AG10803 (cell line): ENCODE measurements at places on chromosomes 4 and X.

- no peak for DNase-seq
Measured at GRCh38 chr4:15242021-15242420, 185.8 kb upstream of the C1QTNF7 start.

- DNase-seq = no peak
Measured at GRCh38 chr4:11263208-11263607, 165.5 kb downstream of the HS3ST1 start.

GRCh38 chr4:105267280-105267679, 120.6 kb downstream of the TET2 start:
- DNase-seq = no peak

DNA sequence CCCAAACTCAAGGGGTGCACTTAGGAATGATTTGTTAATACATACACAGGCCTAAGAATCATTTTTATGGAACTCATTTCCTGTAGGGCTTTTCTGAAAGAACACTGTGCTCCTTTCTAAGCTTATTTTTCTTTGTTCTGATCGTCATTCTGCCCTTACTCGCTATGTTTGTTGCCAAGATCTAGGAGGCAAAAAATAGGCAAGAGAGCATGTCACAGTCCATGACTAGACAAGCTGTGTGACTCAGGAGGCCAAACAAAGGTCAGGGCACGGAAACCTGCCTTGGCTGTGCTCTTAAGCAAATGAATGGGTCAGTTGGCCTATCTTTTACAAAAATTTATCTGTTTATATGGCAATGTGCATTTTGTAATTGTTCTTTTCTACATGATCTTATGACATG, 42.5 kb upstream of the C1GALT1C1 start:
- DNase-seq = peak; percentile 76

DNA sequence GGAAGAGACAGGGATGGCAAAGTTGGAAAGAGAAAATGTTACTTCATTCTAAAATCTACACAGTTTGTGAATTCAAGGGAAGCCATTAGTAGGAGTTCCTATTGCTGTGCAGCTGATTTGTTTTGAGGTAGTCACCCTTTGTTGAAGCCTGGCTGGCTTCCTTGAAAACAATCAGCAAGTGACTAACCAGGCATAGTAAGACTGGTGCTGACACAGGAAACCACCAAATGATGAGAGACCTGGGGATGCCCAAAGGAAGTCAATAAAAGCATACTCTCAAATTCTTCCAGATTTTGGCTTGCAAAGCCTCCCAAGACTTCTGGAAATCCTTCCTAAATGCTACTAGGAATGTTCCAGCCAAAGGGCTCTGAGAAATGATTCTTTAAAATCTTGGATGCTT, 23.9 kb upstream of the PRDM8 start:
- DNase-seq = peak; percentile 85

DNA sequence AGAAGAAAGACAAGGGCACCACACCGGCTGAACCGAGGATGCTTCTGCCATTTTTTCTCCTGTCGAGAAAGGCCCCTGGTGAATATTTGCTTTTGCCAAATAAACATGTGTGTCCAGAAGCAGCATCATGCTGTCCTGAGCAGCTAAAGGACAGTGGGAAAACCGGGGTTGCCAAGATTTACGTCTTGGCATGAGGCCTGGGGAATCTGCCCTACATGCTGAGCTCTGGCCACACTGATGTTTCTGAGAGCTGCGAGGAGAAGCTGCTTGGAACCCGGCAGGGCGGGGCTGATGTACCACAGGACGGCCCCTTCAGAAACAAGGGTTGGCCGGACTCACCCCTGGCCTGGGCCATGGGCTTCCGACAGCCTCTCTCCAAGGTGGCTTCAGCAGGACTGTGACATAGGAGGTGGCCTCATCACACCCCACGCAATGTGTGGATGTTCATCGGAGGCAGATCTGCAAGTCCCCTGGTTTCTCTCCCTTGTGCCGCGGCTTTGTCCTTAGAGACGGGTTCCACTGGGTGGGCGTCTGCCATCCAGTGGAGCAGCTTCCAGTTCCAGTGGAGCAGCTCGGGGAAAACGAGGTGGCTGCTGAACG, 42.2 kb upstream of the SORCS2 start:
- no peak for DNase-seq

- no peak for DNase-seq
Measured at GRCh38 chr4:136442447-136442846, 1089.8 kb downstream of the PCDH18 start.

- no peak for DNase-seq
Measured at GRCh38 chr4:124863040-124863545, 150.6 kb upstream of the ANKRD50 start.

- no peak for DNase-seq
Measured at GRCh38 chrX:110157444-110157843, 154.5 kb downstream of the TMEM164 start.

DNA sequence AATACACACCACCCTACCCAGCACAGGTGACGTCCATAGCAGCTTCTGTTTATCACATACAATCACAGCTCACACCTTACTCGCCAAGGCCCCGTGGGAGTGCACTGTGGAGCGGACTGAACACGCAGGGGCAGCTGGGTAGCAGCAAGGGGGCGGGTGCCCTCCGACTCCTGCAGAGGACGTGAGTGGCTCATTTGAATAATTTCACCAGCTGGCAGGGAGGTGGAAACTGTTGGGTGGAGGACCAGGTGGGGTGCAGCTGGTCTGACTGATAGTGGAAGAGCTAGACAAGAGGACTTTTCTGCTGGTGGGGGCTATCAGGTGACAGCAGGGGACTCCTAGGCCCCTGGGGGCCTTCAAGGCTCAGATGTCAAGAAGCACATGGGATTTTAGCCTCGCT, 16.3 kb downstream of the MAN2B2 start:
- no peak for DNase-seq

- no peak for DNase-seq
Measured at GRCh38 chr4:4532371-4533154, 9.3 kb downstream of the STX18 start.

GRCh38 chr4:70511365-70511764, 7.0 kb upstream of the AMTN start:
- no peak for DNase-seq

- no peak for DNase-seq
Measured at GRCh38 chr4:140092094-140092851, 61.7 kb downstream of the MAML3 start.

- no peak for DNase-seq
Measured at GRCh38 chr4:93617606-93618005, 210.9 kb upstream of the ATOH1 start.

DNA sequence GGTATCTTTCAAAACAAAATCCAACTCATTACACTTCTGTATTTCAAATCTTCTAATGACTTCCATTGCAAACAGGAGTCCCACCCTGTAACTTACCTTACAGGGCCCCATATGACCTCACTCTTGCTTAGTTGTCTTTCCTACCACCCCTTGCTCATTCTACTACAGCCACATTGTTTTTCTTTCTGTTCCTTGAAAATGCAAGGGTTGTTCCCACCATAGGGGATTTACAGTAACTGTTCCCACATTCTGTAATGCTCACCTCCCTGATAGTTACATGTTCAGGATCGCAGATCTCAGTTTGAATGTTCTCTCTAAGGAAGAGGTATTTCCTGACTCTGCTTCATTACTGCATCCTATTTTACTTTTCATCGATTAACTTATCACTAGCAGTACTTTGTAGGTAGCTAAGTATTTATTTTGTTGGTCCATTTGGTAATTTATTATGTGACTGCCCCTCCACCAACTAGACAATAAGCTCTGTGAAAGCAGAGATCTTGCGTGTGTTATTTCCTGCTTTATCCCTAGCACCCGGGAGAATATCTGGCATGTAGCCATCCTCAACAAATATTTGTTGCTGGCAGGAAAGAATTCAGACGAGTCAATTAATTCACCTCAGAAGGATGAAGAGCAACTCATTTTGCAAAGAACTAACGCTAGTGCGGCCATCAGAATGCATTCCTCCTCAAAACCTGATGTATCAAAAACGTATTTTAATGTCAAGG, 21.4 kb downstream of the MAOB start:
- peak; percentile 8 for DNase-seq

DNA sequence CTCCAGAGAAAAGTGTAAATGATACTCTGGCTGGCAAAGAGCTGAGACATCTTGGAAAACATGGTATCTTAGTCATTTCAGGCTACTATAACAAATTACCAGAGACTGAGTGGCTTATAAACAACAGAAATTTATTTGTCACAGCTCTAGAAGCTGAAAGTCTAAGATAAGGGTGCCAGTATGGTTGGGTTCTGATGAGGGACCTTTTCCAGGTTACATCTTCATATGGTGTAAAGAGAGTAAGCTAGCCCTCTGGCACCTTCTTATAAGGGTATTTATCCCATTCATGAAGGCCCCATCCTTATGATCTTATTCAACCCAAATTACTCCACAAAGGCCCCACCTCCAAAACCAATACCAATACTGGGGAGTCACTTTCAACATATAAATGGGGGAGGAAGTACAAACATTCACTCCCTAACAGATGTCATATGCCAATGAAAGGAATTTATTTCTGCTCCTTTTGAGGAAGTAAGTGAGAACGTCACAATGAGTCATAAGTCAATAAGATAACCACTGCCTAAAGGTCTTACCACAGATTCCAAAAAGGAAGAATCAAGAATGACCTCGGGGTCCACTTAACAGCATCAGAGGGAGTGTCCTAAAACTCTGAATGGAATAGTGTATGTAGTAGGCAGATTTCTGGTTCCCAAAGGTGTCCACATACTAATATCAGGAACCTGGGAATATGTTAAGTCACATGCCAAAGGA, 246.6 kb downstream of the OPHN1 start:
- peak; percentile 8 for DNase-seq

DNA sequence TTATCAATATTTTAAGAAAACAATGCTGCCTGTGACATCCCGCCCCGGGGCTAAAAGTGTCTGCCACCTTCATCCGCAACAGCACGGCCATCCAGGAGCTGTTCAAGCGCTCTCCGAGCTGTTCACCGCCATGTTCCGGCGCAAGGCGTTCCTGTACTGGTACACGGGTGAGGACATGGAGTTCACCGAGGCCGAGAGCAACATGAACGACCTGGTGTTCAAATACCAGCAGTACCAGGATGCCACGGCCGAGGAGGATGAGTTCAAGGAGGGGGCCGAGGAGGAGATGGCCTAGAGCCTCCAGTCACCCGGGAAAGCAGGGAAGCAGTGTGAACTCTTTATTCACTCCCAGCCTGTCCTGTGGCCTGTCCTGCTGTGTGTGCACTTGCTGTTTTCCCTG, 12.1 kb upstream of the KLHL13 start:
- no peak for DNase-seq

- no peak for DNase-seq
Measured at GRCh38 chr4:45472490-45472889, 651.4 kb downstream of the GABRG1 start.

DNA sequence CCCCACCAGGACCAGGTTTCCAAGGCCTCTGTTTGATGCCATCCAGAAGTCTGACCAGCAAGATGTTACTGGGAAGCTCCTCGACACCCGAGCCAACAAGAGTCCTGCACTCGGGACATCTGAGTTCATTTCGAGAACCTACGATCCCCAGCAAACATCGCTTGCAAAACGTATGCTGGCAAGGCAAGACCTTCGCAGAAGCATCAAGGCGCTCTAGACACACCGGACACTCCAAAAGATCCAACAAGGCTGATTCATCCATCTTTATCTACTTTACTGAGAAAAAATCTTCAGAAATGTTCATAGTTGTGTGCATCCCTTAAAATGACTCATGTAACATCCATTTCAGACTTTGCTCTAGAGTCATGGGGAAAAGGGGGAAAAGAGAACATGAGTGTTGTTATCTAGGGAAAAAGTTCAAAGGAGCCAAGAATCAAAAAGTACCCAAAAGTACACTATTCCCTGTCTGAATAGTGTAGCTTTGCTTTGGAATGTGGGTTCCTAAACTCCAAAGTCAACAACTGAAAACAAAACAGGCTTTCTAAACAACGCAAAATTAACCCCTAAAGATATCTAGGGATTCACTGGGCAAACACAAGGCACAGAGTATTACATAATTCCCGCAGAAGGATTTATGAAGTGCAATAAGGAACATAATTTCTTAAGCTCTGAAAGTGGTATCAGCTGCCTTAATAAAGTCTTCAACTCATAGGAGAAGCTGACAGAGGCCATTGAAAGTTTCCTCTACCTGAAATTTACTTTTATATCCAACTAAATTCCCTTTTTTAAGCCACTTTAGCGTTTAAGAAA, 1.6 kb downstream of the SH3RF1 start:
- DNase-seq = peak; percentile 87

GRCh38 chrX:149073479-149073878, 431.6 kb downstream of the IDS start:
- DNase-seq = no peak

DNA sequence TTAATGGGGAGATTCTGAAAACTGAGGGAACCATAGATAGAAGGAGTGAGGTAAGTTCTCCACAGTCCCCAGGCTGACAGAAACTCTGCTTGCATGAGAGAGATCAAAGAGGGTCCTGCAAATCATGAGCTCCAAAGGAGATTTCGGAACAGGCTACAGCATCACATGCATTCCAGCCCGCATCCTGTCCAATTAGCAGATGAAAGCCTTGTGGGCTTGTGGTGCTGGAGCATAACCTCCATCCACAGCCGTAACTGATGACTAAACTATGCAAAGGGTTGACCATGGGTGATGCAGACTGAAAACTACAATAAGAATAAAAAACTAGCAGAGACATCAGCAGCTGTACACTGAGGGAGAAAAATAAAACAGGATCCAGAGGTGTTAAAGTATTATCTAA, 654.5 kb downstream of the TLL1 start:
- peak; percentile 1 for DNase-seq

DNA sequence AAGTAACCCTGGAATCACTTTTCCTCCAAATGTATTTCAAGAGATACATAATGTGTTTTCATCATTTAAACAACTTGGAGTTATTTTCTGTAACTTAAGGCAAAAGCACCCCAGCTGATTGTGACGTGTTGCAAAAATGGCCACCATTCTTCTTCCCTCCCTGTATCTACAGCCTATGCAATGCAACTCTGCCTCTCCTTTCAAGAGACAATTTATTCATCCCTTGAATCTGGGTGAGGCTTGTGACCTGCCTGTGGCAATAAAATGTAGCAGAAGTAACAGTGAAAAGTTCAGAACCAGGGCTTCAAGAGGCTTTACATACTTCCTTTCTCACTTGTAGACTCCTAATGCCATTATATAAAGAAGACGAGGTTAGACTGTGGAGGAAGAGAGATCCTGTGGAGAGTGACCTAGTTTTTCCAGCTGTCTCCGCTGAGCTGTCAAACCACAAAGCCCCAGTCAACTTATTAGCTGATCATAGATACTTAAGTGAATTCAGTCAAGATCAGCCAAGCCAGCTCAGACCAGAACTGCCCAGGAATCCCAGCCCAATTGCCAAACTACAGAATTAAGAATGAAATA, 81.0 kb upstream of the KLF3 start:
- no peak for DNase-seq

DNA sequence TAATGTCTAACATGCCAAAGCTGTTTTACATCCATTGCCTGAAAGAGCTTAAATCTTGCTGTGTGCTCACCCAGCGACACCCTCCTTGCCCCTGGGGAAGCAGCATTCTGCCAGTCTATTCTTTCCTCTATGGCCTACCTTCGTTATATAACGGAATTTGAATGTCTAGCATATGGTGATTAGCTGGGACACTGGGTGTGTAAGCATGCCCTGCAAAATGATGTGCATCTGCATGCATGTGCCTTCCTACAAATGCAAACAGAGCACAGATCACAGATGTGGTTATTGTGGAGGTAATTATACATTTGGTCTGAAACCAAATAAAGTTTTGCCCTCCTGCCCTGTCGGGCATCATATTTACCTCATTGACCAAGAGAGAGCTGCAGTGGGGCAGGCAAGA, 90.8 kb downstream of the NHS start:
- no peak for DNase-seq

GRCh38 chr4:128823025-128823661, 13.6 kb downstream of the JADE1 start:
- peak; percentile 97 for DNase-seq

GRCh38 chr4:86816501-86817273, 32.5 kb downstream of the SLC10A6 start:
- DNase-seq = peak; percentile 89
